ENCODE measurements at places on chromosomes 16 and 17.

DNA sequence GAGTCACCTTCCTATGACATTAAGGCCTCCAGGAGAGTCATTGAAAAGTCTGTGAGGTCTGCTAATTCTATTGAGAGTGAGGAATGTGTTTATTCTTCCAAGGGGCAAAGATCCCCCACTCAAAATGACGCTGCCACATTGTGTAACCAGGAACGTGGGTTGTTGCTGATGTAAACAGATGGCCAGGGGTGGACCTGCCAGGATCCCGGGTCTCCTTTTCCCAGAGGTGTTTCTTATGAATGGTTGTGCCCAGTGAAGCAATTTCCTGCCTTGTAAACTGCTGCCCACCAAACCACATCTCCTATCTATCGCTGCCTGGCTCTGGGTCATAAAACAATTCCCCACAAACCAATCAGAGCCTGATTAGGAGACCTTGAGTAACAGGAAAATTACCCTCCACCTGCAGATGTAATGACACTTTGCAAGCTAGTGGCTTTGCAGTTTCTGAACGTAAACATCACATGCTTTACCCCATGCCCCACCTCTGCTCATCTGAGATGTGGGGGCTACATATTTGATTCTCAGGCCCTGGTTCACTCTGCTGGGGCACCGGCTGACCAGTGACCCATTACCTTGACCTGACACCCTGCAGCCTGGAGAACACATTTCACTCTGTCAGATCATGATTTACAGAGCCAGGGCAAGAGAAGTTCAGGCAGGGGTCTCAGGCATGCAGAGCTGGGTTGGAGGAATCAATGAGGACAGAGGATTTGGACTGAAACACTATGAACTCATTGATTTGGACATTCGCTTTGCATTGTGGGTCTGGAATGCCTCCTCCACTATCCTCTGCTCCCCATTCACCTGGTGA lies 33.1 kb upstream of the DDX52 start:
- DNase-seq = no peak

DNA sequence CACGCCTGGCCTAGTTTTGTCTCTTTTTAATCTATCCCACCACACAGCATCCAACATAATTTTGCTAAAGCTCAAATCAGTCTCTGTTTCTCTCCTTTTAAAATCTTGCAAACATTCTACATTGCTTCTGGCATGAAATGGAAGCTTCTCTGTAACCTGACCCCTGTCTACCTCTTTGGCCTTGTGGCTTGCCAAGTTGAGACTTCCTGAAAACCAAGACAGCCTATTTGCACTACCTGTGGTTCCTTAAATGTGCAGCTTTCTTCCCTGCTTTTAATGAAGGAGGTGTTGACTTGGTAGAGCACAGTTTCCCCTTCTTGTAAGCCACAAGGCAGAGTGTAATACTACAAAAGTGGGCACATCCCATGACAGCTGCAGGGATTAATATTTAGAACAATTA lies 6.0 kb upstream of the CCL3 start:
- DNase-seq = no peak

DNA sequence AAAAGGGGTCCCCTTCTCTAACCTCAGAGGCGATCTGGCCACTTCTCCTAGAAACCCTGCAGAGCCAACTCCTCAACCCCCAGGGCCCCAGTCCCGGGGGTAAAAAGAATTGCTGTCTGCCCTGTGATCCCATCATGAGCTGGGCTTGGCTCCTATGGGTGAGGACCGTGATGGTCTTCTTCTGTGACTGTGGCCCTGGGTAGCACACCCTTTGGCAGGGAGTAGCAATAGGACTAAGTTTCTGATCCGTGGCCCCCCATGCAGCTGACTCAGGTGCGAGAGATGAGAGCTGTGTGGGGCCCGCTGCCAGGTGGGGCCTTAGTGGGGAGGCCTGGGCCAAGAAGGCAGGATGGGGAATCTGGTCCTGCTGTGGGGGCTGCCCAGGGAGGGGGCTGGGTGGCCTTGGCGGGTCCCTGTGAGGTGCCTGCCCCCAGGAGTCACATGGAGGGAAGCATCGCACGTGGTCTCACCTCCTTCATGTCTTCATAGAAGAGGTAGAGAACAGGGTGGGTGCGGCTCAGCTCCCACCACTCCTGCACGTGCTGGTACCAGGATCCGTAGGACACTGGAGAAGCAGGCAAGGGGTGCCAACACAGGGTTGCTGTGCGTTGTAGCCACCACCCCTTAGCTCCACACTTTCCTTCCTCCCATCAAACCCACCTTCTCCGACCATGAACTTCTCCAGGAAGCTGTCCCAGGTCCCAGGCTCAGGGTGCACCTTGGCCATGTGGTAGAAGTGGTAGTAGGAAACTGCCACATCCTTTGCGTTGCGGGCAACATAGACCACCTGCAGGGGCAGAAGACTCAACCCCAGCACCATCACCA lies 3.3 kb downstream of the SULT1A1 start:
- no peak for DNase-seq

DNA sequence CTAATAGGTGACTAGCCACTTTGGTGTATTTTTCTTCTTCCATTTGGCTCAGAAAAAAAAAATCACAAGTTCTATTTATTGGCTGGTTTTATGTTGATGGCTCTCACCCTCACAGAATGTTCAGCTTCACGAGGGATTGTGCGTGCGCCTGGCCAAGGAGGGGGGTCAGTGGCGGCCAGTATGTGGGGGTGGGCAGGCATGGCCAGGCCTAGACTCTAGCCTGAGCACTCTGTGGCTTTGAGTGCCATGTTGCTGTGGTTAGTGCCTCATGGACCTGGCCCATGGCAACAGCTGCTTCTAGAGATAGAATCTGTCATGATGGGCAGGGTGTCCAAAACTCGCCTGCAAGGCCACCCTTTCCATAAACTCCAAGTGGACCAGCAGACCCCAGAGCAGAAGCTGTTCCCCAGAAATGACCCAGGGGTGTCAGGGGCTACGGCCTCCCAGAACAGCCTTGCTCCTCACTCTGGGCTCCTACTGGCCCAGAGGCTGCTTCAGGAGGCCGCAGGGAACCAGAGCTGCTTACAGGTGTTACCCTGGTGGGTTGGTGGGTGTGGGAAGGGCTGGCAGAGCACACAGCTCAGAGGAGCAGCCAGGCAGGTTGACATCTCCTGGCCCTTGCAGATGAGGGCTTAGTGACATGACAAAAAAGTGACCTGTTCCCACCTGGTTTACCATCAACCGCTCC lies 124.9 kb downstream of the SOCS1 start:
- DNase-seq = no peak

Data from substantia nigra (tissue), 51 donors.